ENCODE measurements at places on chromosomes 16 and 17. TPM values are rescaled to one million over a fixed set of nuclear protein-coding genes. Genes with fewer than 3 reads are reported as not detected.

DNA sequence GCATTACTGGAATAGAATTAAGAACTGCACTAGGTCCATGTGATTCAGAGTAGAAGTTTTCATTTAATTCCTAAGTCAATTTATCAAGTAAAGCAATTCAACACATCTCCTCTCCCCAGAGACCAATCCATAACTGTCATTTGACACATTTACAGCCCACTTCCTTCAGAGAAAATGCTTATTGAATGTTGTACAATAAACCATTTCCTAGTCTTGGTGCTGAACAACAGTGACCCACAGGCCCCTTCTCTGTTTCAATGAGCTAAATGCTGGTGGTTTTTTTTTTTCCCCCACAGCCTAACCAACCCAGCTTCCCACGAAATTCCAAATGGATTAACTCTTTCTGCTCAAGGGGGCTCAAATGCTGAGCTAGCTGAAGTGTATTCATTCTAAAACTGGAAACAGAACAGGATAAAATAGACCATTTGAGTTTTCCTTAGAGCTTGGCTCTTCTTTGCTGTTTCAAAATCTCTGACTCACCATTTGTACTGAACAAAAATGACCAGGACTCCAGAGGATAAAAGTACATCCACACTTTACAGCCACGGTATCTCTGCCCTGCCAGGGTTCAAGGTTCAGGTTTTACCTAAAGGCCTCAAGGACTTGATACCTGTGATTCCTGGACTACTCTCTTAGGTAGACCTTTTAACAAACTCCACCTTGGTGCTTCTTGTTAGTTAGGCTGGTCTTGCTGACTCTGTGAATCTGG is 62.3 kb downstream of the TMEM100 start:
- no peak overlapping the region for H3K4me3 ChIP-seq
- no peaks in the 10 kb centered on the region for H3K36me3 ChIP-seq
- DNase-seq: no peak

- H3K27ac ChIP-seq: no peak overlapping the region
- peaks cover 13% of the 10 kb centered on the region for H3K4me1 ChIP-seq
- H3K36me3 ChIP-seq: no peaks in the 10 kb centered on the region
- H3K4me3 ChIP-seq: no peak overlapping the region
- no peaks in the 10 kb centered on the region for H3K27me3 ChIP-seq
- no peak for DNase-seq
These were observed 24.3 kb downstream of the STAT3 start for GRCh38 chr17:42363767-42364585.

DNA sequence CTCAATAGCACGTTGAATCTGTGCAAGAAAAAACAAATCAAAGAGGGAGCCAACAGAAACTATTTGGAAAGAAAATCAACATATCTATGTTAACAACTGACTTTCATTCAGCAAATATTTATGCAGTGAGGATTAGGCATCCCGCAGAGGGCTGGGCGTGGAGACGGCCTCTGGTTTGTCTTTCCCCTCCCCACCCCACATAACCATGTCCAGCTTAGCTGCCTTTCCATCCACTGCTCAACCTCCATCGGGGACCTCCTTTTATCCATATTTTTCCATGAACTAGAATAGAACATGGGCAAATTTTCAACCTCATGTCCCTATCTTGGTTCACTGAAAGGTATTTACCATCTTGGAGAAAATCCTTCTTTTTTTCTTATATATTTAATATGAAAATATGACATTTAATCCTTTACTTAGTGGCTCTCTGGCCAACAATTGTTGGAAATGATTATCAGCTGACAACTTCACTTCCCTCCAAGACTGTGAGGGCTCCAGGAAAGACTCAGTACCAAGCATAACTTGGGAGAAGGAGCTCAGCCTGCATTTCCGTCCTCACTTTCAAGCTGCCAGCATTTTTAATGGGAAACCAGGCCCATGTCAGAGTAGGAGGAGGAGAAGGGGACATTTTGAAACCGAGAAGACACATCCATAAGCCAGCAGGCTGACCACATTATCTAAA is 462.6 kb upstream of the MAF start:
- H3K27me3 ChIP-seq: no peaks in the 10 kb centered on the region
- H3K36me3 ChIP-seq: no peaks in the 10 kb centered on the region
- DNase-seq: peak; percentile 12
- no peak overlapping the region for H3K4me3 ChIP-seq
- no peaks in the 10 kb centered on the region for H3K4me1 ChIP-seq
- H3K27ac ChIP-seq: peak overlapping the region; percentile 47

The ATP2A1 gene
- 3.0 TPM for polyA plus RNA-seq

The ODAD4 gene
- 1.1 TPM for polyA plus RNA-seq

The NPIPA3 gene
- polyA plus RNA-seq: 0.26 TPM
